ENCODE measurements at places on chromosomes 11 and 22.

GRCh38 chr22:49119551-49119952 is 708.1 kb downstream of the BRD1 start:
- DNase-seq: no peak

- DNase-seq: no peak
Measured at GRCh38 chr11:67599149-67599548, 7.6 kb upstream of the NDUFV1 start.

DNA sequence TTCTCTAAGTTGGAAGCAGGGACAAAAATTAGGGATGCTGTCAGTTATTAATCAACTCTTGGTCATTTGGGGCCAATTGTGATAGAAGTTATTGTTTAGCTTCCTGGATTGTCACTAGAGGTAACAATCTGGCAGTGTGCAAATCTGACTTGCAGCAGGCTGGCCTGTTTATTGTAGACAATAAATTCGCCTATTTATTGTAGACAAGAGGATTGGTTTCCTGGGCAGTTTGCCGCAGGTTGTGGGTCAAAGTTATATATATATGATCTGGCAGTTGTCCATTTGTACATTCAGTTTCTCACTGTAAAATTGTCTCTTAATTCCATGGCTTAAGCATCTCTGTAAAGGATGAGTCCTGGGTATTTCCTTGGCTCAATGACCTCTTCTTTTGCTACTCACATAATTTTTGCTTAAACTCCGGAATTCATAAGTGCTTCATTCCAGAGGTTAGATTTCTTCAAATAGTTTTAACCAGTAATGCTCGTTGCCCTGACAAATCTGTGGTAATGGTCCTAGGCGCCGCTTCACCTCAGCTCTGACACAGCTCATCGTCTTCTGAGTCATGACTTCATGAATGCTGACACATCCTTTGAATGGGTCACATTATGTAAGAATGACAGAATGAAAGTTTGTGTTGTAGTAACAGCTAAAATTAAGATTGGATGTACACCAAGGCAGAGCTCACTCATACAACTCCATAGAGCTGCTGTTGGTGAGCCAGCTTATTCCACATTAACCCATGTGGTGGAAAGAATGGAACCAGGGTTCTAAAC is 7.8 kb upstream of the MMP3 start:
- no peak for DNase-seq

- no peak for DNase-seq
Measured at GRCh38 chr22:36191106-36191836, 10.3 kb downstream of the APOL4 start.

DNA sequence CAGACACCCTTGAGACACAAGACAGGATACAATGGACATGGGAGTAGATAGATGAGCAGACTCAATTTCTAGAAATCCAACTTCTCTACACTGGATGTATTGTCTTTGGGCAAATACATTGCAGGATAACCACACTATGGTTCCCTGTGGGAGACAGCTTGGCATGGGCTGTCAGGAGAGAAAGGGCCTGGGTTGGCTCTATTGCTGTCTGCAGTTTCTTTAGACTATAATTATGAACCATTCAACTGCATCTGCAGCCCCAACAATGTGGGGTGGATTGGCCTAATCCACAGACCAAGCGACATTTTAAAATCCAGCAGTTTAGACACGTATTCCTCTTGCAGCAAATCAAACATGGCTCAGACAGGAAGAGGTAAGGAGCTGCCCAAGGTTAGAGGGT is 60.3 kb downstream of the ETS1 start:
- DNase-seq: no peak

GRCh38 chr11:131833366-131833765 is 463.0 kb downstream of the NTM start:
- DNase-seq: no peak

DNA sequence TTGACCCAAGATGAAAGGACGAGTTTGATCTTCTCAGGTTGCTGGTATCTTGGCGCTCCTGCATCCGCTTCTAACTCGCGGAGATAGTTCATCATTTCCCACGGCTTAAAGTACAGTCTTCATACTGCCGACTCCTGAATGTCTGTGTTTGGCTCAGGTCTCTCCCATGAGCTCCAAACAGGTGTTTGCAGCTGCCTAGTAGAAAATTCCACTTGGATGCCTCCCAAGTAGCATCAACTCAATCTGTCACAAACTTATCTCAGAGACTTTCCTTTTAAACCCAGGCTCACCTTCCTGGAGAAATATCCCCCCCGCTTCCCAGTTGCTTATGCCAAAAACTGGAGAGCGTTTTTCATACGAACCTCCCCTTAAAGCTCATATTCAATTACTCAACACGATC is 986.5 kb downstream of the TBC1D22A start:
- no peak for DNase-seq

DNA sequence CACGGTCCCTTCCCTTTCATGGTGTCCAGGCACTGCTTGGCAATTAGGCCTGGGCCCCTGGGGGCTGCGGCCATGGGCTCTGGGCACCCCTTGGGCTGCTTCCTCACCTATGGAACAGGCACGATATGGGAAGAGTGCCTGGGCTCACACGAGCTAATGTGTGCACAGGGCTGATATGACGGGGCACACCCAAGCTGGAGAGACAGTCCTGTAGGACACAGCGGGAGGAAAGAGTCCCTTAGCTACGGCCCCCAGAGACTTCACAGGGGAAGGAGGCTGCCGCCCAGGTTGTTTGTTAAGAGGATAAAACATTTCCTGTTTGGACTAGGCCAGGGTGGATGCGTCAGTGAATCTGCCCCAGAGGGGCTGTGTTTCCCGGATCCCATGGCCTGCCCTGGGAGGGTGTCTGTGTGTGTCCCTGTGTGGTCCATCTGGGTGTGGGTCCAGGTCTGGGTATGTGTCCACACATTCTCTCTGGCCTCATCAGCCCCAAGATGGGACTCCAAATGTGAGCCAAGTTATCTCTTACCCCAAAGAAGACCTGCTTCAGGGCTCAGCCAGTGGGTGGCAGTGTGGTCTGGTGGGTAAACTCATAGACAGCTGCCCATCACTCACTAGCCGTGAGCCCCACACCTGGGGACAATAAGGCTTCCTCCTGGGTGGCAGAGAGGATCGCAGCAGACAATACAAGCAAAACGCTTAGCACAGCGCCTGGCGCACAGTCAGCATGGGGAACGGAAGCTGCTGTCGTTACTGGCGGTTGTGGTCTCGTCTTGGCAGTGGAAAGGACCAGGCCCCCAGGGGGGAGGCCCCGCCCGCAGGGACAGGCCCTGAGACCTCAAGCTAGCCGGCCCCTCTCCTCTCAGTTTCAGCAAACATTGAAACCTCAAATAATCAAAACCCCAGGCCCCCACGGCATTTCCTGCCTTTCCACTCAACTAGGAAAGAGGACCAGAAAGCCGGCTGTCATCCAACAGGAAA is 3.2 kb upstream of the EMID1 start:
- DNase-seq: peak; percentile 85

GRCh38 chr22:21102659-21103267 is 57.0 kb downstream of the LRRC74B start:
- DNase-seq: peak; percentile 66

- no peak for DNase-seq
Measured at GRCh38 chr11:76217653-76218160, 11.4 kb upstream of the WNT11 start.

Data from GM12892 (cell line).